ENCODE measurements at places on chromosomes 2 and 18.

DNA sequence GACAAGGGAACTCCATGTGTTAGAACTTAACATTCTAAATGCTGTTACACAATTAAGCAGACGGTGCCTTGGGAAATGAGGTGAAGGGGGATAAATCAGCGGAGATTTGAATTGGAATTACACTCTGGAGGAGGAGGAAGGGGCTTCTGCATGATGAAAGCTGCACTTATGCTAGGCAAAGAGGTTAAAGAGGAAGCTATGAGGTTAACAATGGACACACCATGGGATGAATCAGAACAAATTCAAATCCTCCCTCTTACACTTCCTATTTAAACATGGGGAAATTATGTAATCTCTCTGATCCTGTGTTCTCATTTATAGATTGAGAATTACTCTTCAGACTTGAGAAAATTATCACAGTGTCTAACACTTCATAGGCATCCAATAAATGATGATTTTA, 121.5 kb upstream of the SIX2 start:
- DNase-seq: no peak

- DNase-seq: peak; percentile 69
Observed at GRCh38 chr2:233353769-233354499, at the start of gene DGKD. DGKD (plus strand) TSS chr2:233354494; CDS start chr2:233354519, 25 bp downstream.

- no peak for DNase-seq
Observed at GRCh38 chr2:145431181-145431951, 911.4 kb upstream of the ZEB2 start.

DNA sequence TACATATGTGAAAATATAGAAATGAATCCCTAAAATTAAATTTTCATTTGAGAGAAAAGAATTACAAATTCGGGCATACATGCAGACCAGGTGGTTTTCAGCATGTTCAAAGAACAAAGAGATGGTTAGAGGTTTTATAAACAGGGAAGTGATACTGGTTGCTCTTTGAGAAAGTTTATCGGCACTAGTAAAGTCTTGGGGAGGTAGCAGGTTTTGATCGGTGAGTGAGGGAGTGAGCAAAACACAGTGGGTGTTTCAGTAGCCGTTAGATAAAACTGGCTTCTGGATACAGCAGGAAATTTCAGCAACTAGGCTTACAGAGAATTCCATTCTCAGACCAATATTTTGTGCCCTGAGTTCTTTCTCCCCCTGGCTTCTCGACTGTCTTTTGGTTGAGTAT, 51.1 kb downstream of the DSC3 start:
- DNase-seq: no peak

DNA sequence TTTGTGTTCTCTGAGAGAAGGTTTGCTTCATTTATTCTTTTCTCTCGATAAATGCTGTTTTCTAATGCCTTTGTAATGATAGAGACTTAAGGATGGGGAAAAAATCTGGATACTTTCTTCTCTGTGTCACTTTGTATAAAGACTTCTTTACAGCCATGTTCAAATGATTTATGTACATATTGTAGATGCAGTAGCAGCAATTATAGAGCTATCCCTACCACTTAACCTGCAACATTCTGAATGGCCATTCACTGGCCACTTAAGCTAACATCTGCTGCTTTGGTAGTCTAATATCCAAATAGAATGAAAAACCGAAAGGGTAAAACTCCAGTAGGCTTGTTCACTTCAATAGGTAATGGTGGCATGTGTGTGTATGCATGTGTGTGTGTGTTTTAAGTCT, 97.8 kb downstream of the CSRNP3 start:
- DNase-seq: no peak

DNA sequence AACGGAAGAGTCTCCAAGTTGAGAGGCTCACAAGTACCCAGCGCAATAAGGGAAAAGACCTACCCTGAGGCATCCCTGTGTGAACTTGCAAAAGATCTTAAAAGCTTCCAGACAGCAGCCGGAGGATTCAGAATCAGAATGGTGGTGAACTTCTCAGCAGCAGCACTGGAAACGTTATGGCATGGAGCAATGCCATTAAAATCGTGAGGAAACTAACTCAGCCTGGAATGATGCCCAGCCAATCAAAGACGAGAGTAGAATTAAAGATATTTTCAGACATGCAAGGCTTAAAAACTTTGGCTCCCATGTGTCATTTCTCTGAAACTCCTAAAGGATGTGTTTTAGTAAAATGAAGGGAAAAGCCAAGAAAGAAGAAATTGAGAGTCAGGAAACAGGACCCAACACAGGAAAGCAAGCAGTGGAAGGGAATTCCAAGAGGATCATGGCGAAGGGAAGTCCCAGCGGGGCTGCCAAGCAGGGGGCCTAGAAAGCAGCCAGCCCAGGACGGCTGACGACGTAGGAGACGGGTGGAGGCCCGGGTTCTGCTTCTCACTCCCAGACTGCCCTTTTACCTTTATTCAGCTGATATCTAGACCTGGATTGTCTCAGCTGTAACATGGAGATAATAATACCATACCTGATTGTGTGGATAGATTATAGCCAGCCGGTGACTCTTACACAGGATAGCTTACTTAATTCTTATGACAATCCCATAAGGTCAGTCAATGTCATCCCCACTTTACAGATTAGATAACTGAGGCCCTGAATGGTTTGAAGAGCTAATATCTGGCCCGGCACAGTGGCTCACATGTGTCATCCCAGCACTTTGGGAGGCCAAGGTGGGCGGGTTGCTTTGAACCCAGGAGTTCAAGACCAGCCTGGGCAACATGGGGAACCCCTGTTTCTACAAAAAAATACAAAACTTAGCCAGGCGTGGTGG, 92.8 kb downstream of the ASAP2 start:
- no peak for DNase-seq

DNA sequence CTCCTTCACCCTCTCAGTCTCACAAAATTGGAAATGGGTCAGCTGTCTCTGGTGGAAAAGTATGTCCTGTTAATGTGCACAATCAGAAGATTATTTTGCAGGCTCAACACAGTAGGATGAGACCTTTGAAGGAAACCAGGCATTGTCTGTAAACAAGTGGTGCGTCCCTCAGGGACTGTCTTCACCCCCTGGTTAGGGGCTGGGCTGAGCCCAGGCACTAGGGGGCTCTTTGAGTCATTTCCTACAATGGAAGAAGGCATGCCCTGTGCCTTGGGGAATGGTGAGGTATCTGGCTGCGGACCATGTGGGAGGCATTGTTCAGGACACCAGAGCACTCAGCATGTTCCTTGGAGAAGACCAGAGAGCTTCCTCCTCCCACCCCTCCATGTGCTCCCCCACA, 26.8 kb downstream of the PKDCC start:
- DNase-seq: no peak

DNA sequence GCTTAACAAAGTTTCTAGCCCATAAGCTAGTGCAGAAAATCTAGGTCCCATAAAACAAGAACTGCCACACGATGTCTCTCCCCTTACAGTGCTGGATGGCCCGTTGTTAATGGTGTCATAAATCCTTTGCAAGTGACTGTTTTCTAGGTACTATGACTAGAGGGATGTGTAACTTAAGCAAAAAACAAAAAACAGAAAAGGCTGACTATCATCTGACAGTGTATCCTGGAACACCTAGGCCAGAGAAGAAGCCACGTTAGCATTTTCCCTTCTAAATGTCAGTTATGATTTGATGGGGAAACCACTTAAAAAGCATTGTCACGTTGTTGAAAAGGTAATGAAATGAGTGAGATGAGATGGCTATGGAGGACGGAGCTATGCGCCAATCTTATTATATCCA, 2.4 kb downstream of the CASP8 start:
- no peak for DNase-seq

- no peak for DNase-seq
Observed at GRCh38 chr18:23065234-23065806, 70.0 kb upstream of the CABLES1 start.

GRCh38 chr2:190722061-190722759, 73.3 kb downstream of the NAB1 start:
- no peak for DNase-seq

DNA sequence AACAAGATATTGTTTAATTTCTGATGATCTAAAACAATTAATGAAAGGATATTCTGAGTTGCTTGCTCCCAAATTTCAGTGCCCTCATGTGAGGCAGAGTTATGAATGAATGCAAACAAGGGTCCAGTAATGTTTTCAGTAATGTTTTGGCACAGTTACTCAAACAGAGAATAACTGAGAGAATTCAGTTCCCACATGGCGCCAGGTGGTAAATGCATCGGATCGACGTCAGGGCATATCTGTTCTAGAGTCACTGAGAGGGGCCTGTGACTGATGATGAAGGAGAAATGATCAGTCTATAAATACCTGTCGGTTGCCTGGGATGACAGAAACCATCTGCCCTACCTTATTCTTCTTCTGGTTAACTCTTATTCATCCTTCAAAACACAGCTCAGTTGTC, 81.4 kb downstream of the KCNS3 start:
- DNase-seq: no peak

DNA sequence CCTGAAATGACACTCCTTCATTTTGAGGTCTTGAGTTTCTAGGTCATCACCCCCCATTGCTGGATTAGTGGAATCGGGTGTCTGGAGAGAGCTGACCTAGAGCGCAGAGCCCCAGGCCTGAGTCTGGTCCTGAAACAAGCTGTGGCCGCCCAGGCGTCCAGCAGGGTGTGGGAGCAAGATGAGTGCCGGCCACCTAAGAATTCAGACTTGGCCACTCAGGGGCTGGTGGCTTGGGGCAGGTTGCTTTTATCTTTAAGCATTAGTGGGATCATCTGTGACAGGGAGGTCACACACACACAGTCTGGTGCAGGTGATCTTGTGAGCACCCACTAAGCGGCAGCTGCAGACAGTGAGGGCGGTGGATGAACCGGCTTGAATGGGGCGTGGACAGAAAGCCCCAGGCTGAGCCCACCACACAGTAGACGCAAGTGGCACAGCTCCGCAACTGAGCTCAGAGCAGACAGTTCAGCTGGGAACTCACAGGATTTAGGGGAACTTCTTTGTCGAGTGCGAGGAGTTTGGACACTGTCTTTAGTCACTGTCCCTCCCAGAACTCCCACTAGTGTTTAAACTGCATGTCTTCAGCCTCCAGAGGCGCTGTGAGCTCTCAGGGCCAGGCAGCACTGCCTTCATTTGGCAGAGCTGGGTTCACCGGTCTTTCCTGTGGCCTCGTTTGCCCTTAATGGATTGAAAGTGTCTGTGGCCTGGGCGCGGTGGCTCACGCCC, 21.5 kb downstream of the ITGB1BP1 start:
- DNase-seq: no peak

DNA sequence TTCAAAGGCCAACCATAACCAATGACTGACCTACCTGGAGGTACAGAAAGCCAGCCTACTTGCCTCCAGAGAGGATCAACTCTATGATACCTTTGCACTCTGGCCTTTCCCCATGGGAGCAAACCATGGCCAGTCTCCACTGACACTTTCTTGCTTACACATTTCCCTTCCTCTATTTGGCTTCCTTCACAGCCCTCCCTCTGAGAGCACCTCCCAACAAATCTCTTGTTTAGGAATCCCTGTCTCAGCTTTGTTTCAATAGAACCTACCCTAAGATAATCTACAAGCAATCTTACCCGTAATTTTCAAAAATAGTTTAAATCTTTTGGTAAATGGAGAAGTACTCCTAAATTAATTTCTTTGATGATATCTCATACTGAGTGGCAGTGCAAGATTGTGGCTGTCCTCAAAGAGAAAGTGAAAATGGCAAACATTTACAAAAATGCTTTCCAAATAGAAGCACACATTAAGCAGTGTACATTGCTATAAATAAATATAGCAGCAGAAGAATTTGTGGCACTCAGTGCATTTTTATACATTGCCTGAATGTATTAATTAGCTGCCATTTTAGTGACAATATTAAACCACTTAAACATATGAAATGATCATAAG, 140.6 kb downstream of the CCDC148 start:
- no peak for DNase-seq

- DNase-seq: no peak
Observed at GRCh38 chr2:24163186-24163585, 11.7 kb upstream of the FAM228A start.

DNA sequence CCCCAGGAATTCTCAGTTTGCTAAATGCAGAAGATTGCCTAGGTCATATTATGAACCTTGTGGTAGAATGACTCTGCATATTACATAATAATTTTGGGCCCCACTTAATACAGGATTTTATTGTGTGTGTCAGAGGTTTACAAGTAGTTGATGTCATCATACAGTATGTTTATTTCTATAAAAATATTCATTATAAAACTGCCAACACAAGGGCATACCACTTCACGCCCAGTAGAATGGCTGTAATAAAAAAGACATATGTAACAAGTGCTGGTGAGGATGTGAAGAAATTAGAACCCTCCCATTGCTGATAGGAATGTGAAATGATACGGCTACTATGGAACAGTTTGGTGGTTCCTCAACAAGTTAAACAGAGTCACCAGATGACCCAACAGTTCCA, 61.4 kb upstream of the TWSG1 start:
- DNase-seq: no peak

DNA sequence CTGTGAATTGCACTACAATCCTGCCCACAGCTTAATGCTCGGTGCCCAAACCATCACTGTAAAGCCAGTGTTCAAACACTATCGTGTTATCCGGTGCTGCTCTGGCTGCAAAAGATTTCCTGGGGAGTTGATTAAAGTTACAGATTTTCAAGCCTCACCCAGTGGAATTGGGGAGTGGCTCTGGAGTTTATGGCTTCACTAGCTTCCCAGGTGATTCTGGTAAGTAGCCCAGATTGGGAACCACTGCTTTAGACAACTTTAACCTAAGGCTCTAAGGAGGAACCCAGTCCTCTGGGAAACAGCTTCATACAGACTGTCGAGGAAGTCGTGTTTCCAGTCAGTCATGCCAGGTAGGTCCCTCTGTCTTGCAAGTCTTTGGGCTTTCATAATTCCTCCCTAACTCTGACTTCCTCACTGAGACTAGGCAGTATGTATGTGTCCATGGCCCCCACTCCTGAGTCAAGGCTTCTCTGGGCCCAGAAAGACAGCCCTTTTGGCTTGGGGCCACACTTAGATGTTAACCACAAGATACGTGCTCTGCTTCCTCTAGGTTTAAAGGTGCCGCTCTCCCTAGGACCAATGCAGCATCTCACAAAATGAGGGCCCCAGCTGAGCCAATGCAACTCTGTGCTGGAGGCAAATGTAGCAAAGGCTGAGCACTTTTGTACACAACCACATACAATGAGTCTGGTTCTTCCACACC, 299.7 kb downstream of the PRKCE start:
- DNase-seq: no peak

GRCh38 chr2:85783796-85784195, 30.0 kb downstream of the ATOH8 start:
- no peak for DNase-seq

GRCh38 chr18:79317703-79318102, 78.0 kb upstream of the NFATC1 start:
- no peak for DNase-seq

DNA sequence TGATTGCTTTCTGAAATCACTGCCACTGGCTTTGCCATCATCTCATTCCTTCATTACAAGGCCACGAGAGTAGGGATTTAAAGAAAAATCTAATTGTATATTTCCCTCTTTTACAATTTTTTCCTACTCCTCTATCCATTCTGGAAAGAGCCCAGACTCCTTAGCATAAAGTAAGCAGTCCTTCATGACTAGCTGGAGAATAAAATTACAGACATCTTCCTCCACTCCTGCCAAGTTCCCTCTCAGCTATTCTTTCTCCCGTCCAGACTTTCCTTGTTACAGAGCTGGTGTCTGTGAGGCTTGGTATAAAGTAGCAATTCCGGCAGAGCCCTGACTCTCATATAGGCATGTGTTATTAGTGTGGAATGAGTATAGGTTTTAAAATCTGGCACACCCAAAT, 806.8 kb downstream of the PLCL1 start:
- DNase-seq: no peak

GRCh38 chr2:182649316-182649715, 66.7 kb upstream of the DNAJC10 start:
- no peak for DNase-seq

- DNase-seq: no peak
Observed at GRCh38 chr2:86633155-86633651, 9.5 kb upstream of the RNF103 start.

GRCh38 chr2:208062113-208062512, 36.8 kb upstream of the PLEKHM3 start:
- no peak for DNase-seq

All from stimulated activated CD8-positive, alpha-beta memory T cell treated with anti-CD3 and anti-CD28 coated beads, Interleukin-2, amount 100 ng/mL, for 1 hour (primary cell).